Thoracic aorta (tissue), 2 donors: ENCODE measurements at places on chromosomes 12 and 14. TPM values are rescaled to one million over a fixed set of nuclear protein-coding genes. Genes with fewer than 3 reads are reported as not detected.

DNA sequence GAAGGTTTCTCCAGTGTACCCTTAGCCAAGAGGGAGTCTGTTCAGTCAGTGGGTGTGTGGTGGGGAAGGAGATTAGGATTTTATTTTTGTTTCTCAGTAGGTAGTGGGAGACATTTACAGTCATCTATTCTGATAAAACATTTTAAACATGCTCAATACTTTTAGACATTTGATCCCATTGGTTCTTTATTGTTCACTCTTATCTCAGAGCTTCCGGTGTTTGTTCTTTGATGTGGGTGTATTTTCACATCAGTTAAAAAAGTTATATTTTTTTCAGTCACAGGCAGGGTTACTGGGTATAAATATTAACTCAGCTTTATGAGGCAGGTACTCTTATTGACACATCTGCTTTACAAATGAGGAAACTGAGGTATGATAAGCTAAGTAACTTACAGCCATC, 43.3 kb upstream of the LRRK2 start:
- DNase-seq = no peak
- no peak overlapping the region for H3K4me3 ChIP-seq
- no peaks in the 10 kb centered on the region for H3K27me3 ChIP-seq

The KCNJ8 gene
- total RNA-seq = 8.1 TPM

The CIROP gene
- total RNA-seq = 1.1 TPM

The KRT3 gene
- not detected for total RNA-seq

The PNP gene
- 170 TPM for total RNA-seq

DNA sequence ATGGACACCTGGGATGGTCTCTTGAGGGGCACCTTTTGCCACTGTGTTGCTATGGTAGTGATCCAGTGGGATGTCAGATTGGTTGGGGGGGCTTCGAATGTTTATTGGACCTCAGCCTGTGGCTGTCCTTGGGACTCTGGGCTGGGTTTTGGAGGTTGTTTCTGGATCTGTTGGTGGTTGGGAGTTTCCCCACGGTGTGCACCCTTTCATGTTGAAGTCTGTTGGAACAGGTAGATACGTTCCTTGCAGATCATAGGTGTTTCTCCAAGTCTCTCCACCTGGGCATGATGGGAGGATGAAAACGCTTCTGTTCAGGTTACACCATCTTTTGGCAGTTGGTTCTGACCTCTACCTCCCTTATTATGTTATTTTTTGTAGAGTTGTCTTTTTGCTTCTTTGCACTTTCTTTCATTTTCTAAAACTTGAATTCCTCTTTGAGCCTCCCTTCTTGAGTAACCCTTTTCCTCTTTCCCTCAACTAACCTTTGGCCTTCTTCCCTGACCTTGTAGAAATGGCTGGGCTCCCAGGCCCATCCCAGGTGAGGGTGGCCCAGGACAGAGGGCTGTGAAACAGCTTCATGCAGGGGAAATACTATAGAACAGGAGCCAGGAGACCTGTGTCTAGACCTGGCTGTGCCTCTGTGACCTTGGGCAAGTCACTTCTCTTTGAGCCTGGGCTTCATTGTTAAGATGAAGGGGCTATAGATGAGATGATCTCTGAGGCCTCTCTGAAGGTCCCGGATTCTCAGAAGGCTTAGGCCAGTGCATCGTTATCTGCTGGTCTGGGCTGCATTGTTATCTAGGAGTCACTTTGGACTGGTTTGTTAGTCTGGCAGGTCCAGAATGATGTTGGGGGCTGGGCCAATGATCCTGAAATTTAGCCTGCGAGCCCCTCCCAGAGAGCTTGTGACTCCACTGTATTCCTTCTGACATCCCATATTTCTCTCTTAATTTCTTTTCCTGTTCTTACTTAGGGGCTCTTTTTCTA, 2.0 kb downstream of the ATN1 start:
- H3K27ac ChIP-seq = peak overlapping the region; percentile 95
- H3K4me3 ChIP-seq = peak overlapping the region; percentile 95
- H3K36me3 ChIP-seq = peaks cover 10% of the 10 kb centered on the region
- DNase-seq = no peak

The SMCO2 gene
- total RNA-seq = not detected
